Colonic mucosa (tissue), 4 donors: ENCODE measurements at places on chromosomes 4 and X. TPM values are rescaled to one million over a fixed set of nuclear protein-coding genes. Genes with fewer than 3 reads are reported as not detected.

KLF3 gene
- total RNA-seq = 116 TPM

AMOT gene
- 23.3 TPM for total RNA-seq

SPON2 gene
- total RNA-seq = 22.0 TPM

FOXO4 gene
- 47.4 TPM for total RNA-seq

SASH3 gene
- 4.5 TPM for total RNA-seq

SLC38A5 gene
- 18.8 TPM for total RNA-seq

DAPP1 gene
- total RNA-seq = 3.6 TPM

ZMYM3 gene
- total RNA-seq = 17.4 TPM
